ENCODE measurements at places on chromosomes 11 and 22.

- no peak for DNase-seq
Measured at GRCh38 chr11:69841170-69841858, 22.1 kb upstream of the FGF3 start.

DNA sequence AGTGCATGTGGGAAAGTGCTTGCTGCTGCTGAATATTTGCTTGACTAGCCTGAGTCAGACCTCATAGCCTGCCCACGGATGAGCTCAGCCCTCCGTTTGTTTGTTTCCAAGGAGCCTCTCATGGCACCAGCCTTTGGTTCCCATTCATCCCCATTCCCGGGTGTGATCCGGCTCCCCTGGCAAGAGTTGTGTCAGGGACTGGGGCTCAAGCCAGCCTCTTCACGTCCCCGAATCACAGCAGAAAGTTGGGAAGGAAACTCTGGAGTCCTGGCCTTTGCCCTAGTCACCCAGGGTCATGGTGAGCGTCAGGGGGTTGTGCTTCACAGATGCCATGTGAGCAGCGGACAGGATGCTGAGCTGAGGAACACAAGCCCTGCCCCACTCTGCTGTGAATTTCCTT is 13.8 kb downstream of the SEC14L3 start:
- DNase-seq, result no peak

- DNase-seq, result no peak
Measured at GRCh38 chr22:28442711-28443525, 236.7 kb downstream of the TTC28 start.

GRCh38 chr22:31080164-31080847 is 812 bp upstream of the SMTN start:
- DNase-seq, result no peak

DNA sequence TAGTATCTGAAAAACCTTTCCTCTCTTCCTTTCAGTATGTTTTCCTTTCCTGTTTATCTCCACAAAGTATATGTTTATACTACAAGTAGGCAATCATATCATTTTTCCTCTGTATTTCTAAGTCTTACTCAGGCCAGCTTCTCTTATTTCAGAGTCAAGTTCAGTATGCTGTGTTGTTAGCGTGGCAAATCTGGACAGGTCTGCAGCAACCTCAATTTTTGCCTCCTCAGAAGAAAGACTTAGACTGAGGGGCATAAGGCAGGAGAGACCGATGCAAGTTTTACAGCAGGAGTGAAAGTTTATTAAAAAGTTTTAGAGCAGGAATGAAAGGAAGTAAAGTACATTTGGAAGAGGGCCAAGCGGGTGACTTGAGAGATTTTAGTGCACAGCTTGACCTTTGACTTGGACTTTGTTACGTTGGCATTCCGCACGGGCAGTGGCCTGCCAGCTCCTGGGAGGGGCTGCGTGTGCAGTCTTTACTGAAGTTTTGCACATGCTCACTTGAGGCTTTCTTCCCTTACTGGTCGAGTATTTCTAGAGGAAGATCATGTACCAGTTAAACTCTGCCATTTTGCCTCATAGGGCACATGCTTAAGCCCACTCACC is 343.2 kb downstream of the NTM start:
- no peak for DNase-seq

GRCh38 chr22:25514436-25515180 is 49.9 kb upstream of the GRK3 start:
- DNase-seq, result peak; percentile 7

Data from NCI-H2171 treated with DMSO at 0.1 percent for 48 hours (cell line).